ENCODE measurements at places on chromosomes 2 and 18. TPM values are rescaled to one million over a fixed set of nuclear protein-coding genes. Genes with fewer than 3 reads are reported as not detected.

The DYNAP gene
- 0.04 TPM for polyA plus RNA-seq

The GKN2 gene
- polyA plus RNA-seq, result not detected

The RMDN2 gene
- polyA plus RNA-seq, result 12.5 TPM

The HOXD12 gene
- 0.21 TPM for polyA plus RNA-seq

The RALBP1 gene
- polyA plus RNA-seq, result 77.5 TPM

All from right renal pelvis (tissue), 4 donors.